NCI-H774 (cell line): ENCODE measurements at places on chromosomes 2 and 18.

DNA sequence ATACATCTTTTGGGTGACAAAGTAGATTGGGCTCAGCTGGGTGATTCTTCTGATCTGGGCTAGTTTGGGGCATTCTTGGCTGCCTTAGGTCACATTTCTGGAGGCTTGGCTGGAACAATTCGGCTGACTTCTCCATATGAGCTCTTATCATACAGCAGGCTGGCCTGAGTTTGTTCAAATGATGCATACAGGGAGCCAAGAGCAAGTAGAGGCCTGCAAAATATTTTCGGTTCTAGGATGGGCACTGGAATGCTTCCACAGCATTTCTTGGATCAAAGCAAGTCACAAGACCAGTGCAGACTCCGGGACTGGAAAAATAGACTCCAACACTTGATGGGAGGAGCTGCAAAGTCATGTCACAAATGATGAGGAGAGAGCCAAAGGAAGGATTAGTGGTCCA is 98.4 kb downstream of the SCG2 start:
- no peak for DNase-seq

GRCh38 chr18:48798334-48799245 is 152.2 kb downstream of the SMAD7 start:
- DNase-seq = no peak

DNA sequence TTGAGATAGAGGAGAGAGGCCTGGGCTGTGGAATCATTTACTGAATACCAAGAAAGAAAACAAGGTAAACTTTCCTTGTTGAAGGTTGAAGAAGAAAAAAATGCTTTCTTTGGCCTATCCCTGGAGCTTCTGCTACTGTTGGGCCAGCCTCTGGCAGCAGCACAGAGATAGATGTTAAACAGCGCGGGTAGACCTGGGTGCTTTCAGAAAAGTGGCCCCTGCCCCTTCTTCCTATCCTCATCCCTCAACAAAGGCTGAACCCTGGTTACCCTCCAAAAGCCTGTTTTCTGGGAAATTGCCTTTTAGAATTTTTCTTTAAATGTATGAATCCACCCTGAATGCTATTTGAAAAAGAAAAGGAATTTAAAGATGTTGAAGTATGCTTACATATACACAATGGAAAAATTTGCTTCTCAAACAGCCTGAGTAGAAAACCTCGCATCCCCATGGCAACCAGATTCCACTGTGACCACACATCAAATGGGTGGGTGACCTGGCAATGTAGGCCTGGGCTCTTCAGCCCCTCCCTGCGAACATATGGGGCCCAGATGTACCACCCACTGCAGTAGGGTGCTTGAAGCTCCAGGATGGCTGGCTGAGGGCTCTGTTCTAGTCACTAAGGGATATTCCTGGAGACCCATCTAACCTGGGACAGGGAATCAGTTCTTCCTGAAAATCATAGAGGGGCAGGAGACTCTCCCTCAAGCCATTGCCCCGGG is 23.4 kb upstream of the CHRNA1 start:
- DNase-seq = no peak

- DNase-seq = no peak
Measured at GRCh38 chr2:150675807-150676206, 188.3 kb upstream of the RND3 start.

DNA sequence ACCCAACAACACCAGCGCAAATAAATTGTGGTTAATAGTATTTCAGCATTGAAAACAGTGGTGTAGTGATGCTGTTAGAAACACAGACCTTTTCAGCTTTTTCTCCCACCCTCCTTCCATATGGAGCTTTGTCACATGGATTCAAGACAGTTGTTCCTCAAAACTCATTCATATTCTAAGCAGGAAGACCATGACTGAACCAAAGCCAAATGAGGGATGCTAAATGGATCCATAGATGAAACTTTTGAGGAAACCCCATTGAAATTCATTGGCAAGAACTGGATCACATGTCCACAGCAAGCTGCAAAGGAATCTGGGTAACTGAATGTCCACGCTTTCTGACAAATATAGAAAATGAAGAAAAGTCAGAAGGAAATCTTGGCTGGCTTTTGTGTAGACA is 615.1 kb upstream of the NETO1 start:
- no peak for DNase-seq

DNA sequence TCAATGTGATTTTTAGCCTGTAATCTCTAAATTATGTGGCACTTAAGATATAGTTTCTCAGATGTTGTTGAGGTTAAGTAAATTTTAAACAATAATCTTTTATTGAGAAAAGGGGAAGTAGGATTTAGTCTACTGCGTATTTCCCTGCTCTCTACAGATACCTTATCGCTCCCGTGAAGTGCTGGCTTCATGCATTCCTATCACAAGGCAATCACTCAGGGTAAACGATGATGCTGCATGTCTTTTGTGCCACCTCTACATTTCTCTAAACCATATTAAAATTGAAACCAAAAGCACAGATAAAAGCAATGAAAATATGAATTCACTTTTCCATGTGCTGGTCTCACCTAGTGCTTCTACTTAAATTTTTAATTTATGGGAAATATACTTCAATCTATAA is 14.4 kb upstream of the RPE start:
- DNase-seq = no peak

GRCh38 chr2:7694076-7694985 is 777.1 kb downstream of the RNF144A start:
- no peak for DNase-seq

DNA sequence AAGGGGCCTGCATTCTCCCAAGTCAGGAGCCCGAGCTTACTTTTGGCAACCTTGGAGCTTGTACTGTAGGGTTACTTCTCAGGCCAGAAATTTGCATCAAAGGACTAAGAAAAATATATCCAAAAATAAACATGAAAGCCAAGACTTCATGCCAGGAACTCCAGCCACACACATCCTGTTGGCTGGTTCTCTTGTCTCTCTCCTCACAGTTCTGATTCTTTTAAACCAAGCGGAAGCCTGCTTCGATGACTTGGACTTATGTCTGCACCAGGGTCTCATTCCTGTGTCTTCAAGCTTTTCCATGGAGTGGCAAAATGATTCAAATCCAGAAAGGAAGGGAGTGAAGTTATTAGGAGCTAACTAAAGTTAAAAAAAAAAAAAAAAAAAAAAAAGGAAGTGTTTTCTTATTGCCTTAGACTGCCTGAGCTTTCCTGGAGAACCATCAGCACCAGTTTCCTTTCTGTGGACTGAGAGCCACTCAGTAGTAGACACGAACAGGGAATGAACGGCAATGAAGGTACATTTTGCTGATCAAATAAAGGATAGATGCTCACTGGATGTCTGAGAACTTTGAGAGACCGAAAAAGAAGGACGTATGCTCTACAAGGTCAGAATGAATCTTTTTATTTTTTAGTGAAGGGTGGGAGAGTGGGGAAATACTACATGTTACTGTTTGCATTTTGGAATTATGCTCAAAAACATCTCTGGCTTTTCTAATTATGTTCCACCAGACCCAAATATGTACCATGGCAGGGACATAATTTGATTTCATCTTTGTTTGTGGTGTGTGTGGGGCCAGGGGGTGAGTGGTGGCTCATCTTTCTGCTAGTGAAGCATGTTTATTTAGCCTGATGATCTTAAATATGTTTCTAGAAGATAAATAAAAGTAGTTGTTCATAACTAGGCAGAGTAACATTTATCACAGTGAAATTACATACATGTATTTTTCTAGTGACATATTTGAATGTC is 86.0 kb downstream of the RAPGEF4 start:
- no peak for DNase-seq

GRCh38 chr2:230968921-230969658 is 26.8 kb upstream of the SPATA3 start:
- DNase-seq = no peak

DNA sequence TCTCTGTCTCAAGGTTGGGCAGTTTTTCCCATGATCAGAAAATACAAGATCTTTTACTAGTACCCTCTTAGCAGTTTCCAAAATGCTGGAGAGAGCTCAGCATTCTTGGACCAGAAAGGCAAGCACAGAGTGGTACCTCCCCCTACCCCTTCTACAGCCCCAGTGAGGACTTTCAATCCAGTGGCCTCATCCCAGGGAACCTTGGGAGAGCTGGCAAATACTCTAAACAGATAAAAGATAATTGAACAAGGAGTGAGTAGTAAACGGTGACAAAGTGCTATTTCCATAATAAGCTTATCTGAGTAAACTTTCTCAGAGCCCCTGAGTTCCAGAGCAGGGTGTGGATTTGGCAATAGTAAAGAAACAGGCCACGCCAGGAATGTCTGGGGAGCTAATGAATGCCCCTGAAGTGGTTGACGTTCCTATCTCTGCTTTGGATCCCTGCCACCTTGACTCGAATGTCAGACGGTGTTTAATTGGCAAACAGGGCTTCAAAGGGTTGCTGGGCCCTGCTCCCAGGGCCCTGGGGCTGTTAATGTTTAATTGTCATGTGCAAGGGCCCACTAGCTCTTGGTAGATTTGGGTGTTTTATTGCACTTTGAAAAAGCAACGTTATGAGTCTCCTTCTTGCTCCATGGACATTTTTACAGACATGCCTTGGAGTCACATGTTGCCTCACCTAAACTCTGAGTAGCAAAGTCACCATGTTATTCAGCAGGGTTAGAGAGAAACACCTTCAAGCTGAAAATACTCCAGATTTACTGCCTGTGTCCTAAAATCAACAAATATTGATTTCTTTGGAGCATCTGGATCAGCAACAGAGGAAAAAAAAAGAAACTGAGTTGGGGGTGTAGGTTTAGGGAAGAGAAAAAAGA is 239.9 kb downstream of the CYRIA start:
- no peak for DNase-seq

GRCh38 chr2:32711219-32711618 is 83.4 kb downstream of the TTC27 start:
- DNase-seq = no peak

- peak; percentile 14 for DNase-seq
Measured at GRCh38 chr2:30862054-30862651, 54.9 kb upstream of the CAPN13 start.

- no peak for DNase-seq
Measured at GRCh38 chr2:61978522-61978921, 73.0 kb downstream of the COMMD1 start.

GRCh38 chr2:181430406-181431118 is 26.6 kb upstream of the ITGA4 start:
- DNase-seq = no peak

- DNase-seq = peak; percentile 46
Measured at GRCh38 chr2:12702168-12703121, 14.3 kb upstream of the TRIB2 start.

DNA sequence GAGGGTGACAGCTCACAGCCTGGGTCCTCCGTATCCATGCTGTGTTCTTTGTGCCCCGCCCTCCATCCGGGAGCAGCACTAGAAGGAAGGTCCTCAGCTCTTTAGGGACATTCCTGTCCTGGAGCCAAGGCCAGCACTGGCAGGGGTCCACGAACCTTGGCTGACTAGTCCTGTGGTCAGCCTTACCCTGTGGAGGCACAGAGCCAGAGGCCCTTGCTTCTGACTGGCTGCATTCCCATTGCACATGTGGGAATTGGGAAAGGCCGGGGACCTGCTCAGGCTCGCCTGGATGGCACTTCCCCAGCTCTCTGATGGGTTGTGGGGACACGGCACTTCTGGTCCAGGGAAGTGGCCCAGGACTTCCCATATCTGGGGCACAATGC is 24.9 kb upstream of the RHOB start:
- DNase-seq = no peak

GRCh38 chr2:241014764-241015163 is 16.3 kb downstream of the SNED1 start:
- no peak for DNase-seq

- DNase-seq = no peak
Measured at GRCh38 chr18:12248926-12249720, 5.0 kb upstream of the CIDEA start.

DNA sequence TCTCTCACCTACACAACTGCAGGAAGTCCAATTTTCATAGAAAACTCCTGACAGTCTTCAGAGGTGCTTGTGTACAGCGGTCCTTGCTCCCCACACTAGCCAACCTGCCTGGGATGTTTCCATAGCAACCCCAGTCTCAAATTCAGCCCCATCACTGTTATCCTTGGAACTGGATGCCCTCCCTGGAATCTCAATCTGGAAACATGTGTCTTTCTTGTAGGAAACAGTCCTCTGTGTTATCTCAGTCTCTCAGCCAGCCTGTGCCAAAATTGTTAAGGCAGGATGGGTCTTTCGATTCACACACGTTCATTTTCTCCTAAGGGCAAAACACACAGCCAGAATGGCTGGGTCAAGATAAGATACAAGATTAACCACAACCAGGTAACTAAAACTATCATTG is 295.5 kb upstream of the RND3 start:
- no peak for DNase-seq

DNA sequence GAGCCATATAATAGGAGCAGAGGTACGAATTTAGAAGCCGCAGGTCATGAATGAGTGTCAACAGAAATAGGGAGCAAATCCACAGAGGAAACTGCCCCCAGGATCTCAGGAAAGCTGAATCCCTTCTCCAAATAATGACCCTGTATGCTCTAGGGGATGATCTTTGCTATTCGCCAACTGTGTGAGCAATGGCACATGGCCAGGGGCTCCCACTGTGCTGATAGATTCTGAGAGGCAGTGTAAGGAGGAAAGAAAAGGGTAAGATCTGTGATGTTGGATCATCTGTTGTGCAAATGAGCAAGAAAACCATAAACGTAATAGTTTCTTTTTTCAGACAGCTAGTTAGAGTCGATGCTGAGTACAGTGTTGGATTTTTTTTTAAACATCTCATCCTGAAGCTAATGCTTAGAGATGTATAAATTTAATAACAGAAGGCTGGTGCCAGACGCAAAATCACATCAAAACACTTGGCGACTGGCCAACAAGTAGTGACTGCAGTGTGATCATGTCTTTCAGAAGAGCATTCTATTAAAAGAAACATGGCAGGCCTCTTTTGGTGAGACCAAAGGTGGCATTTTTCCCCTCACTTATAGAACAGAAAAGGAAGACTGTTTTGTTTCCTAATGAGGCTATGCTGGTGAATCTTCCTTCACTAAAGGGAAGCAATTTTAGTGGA is 77.4 kb downstream of the ABCA12 start:
- DNase-seq = peak; percentile 3

DNA sequence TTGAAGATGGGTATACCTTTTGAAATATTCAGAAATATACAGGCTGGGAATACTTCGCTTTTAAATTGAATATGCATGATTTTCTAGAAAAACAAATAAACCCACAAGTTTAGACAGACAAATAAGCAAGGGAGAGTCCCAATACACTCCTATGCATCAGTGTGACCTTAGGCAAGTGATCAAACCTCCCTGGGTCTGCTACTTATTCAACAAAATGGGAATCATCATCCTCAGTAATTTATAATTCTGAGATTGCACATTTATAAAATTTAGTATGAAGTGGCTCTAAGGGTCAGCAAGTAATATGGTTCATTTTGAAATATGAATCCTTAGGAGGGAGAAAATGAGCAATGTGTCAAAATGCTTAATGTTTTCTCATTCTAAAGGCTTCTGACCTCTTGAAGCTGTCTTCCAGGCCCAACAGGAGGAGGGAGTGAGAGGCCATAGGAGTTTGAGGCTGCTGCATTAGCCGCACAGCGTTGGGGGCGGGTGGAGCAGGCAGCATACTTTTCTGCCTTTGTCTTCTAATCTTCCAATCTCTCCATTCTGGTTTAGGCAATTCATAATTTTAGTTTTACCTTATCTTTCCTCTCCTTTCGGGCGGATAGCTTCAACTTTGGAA is 155.1 kb downstream of the TRIB2 start:
- DNase-seq = no peak
